ENCODE measurements at places on chromosomes 16 and 17.

DNA sequence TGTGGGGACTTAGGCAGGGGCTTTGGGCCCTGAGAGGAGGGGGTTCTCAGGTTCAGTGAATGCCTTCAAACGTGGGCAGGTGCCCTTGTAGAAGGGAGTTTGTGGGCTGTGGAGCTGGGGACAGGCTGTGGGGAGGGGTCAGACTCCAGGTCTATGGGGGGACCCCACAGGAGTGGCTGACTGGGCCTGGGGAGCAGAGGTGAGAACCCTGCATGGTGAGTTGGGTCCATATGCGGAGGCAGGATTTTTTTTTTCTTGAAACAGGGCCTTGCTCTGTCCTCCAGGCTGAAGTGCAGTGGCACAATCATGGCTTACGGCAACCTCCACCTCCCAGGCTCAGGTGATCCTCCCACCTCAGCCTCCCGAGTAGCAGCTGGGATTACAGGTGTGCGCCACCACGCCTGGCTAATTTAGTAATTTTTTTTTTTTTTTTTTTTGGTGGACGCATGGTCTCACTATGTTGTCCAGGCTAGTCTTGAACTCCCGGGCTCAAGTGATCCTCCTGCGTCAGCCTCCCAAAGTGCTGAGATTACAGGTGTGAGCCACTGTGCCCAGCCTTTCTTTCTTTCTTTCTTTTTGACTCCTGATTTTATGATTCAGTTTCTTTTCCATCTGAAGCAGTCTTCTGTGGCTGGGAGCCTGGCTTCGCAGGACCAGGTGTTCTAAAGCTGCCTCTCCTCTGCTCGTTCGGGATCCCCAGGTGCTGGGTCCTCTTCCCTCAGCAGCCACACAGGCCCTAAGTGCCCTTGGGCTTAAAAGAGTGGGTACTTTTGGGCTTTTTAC is 19.0 kb upstream of the ADCY7 start:
- no peak for DNase-seq

DNA sequence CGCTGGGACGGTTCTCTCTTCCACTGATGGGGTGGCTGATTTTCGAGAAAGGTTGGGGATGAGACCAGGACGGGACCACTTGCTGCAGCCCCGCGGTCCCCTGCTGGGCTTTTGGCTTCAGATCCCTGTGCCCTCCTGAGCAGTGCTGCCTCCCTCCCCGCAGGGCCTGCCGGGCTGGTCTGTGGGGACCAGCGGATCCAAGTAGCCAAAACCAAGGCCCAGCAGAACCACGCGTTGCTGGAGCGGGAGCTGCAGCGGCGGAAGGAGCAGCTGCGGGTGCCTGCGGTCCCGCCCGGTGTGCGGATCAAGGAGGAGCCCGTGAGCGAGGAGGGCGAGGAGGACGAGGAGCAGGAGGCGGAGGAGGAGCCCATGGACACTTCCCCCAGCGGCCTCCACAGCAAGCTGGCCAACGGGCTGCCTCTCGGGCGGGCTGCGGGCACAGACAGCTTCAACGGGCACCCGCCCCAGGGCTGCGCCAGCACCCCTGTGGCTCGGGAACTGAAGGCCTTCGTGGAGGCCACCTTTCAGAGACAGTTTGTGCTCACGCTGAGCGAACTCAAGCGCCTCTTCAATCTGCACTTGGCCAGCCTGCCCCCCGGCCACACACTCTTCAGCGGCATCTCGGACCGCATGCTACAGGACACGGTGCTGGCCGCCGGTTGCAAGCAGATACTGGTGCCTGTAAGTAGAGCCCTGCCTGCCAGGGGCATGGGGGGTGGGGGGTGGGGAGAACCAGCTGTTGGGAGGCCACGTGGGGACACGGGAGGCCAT is 28.6 kb downstream of the POLR3E start:
- DNase-seq = no peak

DNA sequence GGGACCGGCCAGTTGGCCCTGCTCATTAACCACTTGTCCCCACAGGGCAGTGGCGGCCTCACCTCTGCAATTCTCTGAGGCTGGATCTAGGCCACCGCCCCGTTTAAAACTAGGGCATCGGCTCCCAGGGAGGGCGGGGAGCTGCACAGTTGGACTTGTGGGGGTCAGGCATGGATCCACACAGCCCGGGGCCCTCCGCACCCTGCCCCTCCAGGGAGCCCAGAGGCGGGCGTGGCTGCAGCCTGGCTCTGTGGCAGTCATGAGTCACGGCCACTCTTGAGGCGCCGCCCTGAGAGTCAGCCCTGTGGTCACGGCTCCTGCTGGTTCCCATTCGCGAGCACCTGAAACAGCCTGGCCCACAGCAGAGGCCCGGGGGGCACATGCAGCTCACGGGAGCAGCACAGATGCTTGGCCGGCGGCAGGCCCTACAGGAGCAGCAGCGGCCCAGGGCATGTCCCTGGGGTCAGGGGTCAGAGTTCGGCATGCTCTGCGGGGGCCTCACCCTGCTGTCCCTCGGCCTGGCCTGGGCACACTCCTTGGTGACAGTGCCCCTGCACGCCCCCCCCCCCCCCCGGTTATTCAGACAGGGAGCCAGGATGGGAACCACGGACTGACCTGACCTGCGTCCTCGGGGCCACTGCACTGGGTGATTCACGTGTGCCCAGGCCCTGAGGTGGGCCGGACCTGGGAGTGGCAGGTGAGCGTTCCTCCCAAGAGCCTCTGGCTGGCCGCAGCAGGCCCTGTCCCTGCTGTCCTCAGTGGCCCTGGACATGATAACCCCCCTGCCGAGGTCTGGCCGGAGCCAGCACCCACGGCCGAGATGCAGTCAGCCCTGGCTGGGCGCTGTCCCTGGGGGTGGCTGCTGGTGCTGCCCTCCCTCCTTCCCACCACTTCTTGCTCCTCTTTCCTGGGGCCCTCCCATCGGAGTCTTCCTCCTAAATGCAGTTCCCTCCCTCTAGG is 8.2 kb downstream of the CAPN15 start:
- DNase-seq = no peak

- no peak for DNase-seq
These were observed 29.6 kb upstream of the FBXO47 start for GRCh38 chr17:38996660-38997337.

DNA sequence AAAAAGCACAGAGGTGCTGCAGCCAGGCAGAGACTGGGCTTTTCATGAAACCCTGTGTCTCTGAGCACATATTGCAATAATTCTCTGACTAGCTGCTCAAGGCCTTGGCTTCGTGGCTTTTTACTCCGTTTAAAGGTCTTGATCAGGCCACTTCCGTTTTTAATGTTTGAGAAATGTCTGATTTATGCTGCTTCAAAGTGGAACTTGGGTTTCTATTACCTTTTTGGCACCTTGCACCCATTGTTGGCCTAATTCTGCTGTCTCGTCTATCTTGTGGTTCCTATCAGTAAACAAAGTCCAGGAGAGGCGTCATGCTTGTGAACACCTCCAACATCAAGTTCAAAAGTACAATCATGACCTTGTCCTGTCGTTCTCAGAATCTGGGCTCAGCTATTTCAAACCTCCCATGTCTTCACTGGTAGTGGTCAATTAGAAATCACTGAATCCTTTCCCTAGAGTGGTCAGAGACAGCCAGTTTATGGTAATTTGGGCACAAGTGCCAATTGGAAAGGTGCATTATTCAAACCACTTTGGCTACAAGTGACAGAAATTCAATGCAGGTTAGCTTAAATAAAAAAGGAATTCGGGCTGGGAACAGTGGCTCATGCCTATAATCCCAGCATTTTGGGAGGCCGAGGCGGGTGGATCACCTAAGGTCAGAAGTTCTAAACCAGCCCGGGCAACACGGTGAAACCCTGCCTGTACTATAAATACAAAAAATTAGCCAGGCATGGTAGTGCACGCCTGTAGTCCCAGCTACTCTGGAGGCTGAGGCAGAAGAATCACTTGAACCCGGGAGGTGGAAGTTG is 33.3 kb upstream of the METTL9 start:
- DNase-seq = peak; percentile 46

DNA sequence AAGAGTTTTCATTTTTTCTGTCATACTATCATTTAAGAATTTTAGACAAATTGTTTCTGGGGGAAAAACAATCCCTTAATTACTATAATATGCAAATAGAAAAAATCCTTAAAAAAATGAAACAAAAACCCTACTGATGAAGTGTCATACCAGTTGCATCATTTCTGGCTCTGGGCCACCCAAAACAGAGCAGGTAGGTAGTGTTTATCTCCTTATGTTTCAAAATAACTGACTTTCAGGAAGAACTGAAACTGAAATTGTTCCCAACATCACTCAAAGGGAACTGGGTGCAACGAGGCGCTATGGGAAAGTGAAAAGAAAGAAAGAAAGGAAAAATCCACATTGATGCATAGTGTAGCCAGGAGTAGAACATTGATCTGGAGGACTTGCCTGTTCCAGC is 653.1 kb upstream of the SOX9 start:
- peak; percentile 14 for DNase-seq

GRCh38 chr16:75868636-75869632 is 142.6 kb upstream of the CPHXL start:
- no peak for DNase-seq

DNA sequence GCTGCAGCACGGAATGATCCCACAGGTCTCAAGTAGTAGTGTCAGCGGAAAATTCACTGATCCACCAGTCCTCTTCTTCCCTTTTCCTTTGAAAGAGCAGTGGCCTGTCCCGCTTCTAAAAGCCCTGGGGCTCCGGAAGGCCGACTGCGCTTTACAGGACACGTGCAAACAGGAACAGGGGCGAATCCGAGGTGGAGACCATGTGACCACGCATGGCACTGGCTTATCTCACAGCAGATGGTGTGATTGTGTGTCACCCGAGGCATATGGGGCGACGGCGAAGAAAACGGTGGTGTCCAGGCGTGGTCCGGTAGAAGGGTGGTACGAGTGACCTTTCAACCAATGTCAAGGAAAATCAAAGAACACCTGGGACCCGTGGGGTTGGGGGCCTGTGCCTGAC is 12.0 kb upstream of the KCNJ18 start:
- DNase-seq = peak; percentile 29

DNA sequence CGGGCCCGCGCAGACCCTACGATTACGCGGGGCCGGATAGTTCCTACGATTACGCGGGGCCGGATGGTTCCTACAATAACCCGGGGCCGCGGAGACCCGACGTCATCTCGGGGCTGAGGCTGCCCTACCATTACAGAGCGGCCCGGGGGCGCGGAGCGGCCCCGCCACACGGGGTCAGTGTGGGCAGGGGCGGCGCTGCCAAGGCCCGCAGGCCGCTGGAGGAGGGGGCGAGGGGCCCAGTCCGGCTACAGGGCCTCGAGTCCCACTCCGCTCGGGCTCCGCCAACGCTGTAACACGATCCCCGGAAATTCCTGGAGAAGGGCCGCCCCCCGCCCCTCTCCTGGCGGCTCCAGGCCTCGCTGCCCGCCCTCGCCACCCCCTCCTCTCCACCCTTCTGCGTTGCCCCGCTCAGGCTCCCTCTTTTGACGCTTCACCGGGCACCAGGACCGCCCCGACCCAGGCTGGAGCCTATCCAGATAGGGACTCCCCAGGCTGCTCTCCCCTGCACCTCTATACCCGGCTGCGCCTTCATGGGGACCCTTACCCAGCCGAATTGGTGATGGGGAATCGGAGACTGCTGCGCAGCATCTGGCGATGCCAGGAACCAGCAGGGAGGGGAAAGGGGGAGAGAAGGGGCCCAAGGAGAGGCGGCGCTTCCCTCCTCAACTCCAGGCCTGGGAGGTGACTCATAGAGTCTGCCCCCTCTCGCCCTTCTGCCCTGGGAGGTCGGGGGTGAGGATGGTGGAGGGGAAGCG is at the start of gene RAB34:
Gene RAB34, minus strand, starts transcription at position 291 of the 755 bp plus-strand sequence. CDS start 602 bp downstream, outside the sequence.
- no peak for DNase-seq

GRCh38 chr16:48462106-48462740 is 77.0 kb upstream of the SIAH1 start:
- no peak for DNase-seq

DNA sequence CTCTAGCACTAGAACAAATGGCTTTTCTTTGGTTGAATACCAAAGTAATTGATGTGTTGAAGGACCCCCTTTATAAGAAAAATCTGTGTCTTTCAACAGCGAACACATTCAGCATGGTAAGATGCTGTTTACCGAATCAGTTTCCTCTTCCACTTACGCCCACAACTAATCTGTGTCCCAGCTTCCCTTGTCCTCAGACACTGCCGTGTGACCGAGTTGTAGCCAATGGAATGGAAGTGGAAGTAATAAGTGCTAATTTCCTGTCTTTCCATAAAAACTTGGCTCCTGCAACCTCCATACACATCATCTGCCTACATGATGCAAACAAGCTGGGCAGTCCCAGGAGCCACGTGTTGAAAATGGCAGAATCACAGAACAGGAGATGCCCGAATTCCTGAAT is 10.4 kb downstream of the CDIPT start:
- no peak for DNase-seq

DNA sequence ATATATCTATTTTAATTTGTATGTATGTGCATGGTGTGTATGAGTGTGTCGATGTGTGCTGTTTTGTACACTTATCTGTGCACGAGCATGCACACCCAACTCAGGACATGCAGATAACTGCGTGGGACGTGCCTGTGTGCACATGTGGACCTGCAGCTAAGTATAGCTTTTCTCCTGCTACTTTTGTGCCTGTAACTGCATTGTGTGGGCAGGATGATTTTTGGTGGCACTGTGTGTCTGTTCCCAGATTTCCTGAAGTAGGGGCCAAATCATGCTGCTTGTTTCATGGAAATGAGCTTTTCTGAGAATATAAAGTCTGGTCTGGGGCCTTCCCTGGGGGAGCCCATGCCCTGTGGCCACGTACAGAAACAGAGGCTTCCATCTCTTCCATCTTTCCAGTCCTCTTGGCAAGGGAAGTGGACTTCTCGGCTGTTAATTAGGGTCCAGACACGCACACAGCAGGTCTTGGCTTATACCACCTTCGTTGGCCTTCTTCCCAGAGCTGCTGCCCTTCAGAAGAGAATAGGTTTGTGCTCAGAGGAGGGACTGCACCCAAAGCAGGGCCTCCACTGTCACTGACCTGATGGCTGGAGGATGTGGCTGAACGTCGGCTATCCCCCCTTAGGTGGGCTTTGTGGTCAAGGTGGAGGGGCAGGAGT is 30.2 kb downstream of the SPNS3 start:
- no peak for DNase-seq

- no peak for DNase-seq
These were observed 103.3 kb downstream of the ABCC6 start for GRCh38 chr16:16120044-16120381.

DNA sequence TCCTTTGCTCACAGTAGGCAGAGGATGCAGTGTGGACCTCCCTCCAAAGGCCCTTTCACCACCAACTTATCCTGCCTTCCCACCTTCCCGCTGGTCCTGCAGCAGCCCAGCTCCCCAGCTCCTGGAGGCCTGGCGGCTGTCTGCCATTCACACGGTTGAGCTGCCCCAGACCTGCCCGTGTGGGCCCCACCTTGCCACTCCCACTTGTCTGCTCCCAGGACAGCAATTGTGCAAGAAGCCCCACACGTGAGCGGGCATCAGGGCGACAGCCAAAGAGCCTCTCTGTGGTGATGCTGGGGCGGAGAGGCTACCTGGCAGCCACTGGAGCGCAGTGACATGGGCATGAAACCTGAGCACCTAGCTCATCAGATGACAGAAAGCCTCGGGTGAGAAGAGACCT is 248.6 kb upstream of the MAF start:
- DNase-seq = peak; percentile 49

- DNase-seq = peak; percentile 66
These were observed 9.0 kb downstream of the TMEM98 start for GRCh38 chr17:32936894-32937500.

GRCh38 chr17:17560975-17561374 is 30.5 kb downstream of the PEMT start:
- DNase-seq = no peak

Data from RPMI8226 (cell line).